NCI-H2107 (cell line): ENCODE measurements at places on chromosomes 6 and 20.

- no peak for DNase-seq
Measured at GRCh38 chr6:53982366-53983050, 128.7 kb upstream of the MLIP start.

DNA sequence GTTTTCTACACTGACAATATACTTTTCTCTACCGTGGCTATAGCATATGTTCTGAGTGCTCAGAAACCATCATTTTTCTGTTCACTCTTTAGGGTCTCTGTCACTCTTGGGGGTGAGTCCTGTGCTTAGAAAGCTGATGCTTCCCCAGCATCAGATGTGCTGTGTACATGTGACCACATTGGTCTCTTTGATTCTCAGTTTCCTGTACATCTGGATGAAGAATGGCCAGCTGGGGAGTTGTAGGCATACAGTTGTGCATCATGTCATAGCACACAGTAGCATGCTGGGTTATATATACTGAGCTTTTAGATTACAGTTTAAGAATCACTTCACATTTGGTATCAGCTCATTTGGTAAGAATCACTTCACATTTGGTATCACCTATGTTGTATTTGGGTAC is 238.6 kb upstream of the PREP start:
- DNase-seq, result no peak

GRCh38 chr20:60913298-60913697 is 338.8 kb upstream of the CDH4 start:
- no peak for DNase-seq

GRCh38 chr6:128487055-128487454 is 33.3 kb downstream of the PTPRK start:
- no peak for DNase-seq

GRCh38 chr20:11252447-11252846 is 578.6 kb upstream of the JAG1 start:
- no peak for DNase-seq

GRCh38 chr6:155248008-155249001 is 15.5 kb upstream of the CLDN20 start:
- no peak for DNase-seq

DNA sequence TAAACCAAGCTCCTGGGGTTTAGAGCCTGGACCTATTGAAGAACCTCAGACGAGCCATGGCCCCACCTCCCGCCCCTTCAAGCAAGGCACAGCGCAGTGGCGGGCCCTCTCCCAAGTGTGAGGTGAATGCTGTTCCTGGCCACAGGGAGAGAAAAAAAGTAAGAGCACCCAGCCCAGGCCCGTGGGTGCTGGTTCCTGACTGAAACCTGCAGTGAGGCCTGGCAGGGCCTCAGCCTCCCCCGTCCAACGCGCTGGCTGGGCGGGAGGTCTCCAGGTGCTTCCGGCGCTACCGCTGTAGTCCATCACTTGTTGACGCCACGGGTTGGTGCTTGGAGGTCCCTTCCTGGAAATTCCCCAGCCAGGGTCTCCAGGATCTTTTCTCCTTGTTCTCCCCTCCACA is 5.5 kb upstream of the FAM83C start:
- no peak for DNase-seq
